Midbrain (tissue), 1 donor: ENCODE measurements at places on chromosomes 16 and 17.

GRCh38 chr16:25219070-25219737, 2.5 kb downstream of the AQP8 start:
- no peak for DNase-seq

DNA sequence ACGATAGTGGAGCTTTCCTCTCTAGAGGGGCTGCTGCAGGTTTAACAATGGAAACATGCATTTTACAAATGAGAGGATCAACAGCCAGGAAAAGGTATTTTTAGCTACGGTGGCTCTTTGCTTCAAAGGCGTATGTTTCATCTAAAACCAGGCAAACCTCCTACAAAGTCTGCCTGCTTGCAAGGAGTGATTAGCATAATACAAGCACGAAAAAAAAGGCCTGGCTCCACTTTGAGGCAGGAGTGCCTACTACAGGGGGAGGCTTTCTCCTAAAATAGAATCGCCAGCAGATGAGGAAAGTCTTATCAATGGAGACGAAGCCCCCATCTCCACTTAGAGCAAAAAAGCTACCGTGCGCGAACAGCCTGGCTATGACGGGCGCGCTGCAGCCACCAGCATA, 27.1 kb upstream of the MTSS2 start:
- DNase-seq = peak; percentile 52

GRCh38 chr16:67666559-67667452, at the start of the genes C16orf86 and ENKD1:
TSS of gene C16orf86 (plus strand) at chr16:67666814. CDS start at chr16:67666971, 157 bp downstream.
TSS of gene ENKD1 (minus strand) at chr16:67666750. CDS start at chr16:67666442, 308 bp downstream.
- peak; percentile 80 for DNase-seq

DNA sequence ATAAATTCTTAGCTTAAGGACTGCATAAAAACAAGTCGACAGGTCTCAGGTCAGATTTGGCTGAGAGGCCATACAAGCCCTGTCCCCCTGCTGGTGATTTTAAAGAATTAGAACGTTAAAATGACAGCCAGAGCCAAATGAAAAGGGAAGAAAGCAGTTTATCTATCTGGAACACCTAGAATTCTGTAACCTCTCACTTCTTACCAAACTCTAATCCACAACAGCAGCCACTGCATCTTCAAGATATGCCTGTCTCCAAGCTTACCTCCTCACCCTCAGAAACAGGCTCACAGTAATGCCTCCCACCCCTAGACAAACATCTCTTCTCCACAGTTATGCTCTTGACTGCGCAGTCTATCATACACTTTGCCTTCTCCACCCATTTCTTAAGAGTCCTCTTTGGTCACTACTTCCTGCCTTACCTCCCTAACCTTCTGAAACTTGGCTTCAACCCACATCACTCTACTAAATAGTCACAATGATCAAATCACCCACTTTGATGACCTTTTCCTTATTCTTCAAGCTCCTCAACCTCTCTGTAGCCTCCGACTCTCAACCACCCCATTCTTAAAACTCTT, 14.2 kb downstream of the ANKFY1 start:
- no peak for DNase-seq

GRCh38 chr17:81983011-81983638, 5.7 kb downstream of the ASPSCR1 start:
- DNase-seq = no peak

- DNase-seq = no peak
Observed at GRCh38 chr17:75272848-75273184, 1.8 kb upstream of the MIF4GD start.

DNA sequence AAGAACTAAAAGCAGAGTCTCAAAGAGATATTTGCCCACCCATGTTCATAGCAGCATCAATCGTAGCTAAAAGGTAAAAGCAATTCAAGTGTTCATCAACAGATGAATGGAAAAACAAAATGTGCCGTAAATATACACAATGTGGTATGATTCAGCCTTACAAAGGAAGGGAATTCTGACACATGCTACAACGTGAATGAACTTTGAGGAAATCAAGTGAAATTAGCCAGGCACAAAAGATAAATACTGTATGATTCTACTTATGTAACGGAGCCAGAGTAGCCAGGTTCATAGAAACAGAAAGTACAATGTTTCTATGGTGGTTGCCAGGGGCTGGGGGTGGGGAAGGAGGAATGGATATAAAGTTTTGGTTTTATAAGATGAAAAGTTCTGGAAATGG, 57.8 kb upstream of the IL34 start:
- no peak for DNase-seq

DNA sequence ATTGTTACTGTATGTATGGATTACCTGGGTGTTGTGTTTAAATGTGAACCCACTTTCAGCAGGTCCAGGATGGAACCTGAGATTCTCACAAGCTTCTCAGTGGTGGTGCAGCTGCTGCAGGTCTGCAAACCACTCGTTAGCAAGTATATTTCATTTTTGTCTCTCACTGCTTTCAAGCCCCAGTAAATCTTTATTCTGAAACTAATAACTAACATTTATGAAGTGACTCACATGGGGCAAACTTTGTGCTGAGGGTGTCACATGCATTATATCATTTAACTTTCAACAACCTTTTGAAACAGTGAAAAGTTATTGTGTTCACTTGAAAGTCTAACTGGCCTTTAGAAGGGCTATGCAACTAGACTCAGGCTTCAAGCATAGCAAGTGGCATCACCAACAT, 98.9 kb upstream of the DYNLRB2 start:
- DNase-seq = no peak

DNA sequence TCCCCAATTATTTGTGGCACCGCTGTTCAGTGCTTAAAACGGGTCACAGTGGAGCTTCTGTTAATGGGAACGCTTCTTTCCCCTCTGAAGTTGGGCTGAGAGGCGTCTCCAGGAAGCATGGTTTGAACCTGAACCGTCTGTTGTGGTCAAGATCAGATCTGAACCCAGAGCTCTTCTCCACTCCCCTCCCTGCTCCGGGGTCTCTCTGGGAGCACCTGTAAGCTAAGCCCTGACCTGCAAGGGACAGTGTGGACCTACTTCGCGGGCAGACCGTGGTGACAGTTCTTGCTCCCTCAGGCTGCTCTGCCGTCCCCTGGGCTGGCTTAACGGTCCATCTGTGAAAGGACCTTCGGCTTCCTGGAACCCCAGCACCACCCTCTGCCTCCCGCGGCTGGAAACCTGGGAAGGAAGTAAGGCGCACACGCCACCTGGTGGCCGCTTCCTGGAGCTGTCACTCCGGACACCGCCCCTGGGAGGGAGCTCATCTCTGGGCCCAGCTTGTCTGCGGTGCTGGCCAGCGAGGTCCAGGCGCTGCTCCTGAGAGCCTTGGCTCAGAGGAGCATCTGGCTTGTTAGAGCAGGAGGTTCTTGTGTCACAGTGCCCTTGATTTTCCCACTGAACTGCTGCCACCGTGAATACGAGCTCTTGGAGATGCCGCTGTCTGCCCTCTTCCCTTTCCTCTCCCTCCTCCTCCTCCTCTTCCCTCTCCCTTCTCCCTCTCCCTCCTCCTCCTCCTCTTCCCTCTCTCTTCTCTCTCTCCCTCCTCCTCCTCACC, 518.5 kb upstream of the EEF2KMT start:
- DNase-seq = peak; percentile 73

DNA sequence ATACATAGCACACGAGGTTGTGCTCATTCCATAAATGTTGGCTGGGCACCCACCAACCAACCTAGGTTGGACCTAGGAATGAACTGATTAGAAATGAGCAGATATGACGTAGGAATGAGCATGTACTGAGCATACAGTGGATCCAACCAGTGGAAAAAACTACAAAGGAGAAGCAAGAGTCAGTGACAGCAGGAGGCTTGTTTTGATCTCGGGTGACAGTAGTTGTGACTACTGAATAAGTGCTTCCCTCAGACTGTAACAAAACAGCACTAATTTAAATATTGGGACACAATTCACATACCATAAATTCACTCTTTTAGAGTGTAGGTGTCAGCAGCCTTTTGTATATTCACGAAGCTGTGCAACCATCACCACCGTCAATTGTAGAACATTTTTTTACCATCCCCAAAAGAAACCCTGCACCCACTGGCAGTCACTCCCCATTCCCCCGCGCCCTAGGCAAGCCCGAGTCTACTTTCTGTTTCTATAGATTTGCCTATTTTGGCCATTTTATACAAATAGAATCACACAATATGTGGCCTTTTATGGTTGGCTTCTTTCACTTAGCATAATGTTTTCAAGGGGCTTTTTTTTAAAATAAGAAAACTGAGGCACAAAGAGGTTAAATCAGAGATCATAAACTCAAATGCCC, 7.0 kb downstream of the VAC14 start:
- no peak for DNase-seq

DNA sequence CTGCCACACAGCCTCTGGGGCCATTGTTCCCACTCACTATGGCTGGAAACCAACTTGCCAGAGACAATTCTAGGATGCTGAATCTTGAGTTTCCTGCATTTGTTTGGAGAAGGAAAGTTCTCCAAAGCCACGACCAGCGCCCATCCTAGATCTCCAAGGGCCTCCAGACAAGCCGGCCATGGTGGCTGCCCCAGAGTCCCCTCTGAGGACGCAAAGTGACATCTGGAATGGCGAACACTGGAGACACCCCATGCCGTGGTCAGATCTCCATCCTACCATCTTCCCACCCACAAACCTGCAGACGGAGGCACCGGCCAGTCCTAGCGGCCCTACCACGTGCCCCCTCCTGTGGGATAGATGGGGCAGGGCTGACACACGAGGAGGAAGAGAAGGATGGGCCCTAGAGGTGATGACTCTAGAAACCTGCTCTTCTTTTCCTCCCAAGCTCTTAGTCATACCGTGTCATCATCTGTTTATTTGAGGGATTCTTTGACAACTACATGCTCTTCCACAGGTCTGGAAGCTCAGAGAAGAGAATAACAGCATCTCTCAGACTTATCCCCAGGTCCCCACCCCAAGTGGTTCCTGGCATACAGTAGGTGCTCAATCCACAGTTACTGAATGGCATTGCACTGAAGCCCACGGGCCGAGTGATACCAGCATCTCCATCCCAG, 71.3 kb downstream of the MYH11 start:
- DNase-seq = no peak

- DNase-seq = peak; percentile 14
Observed at GRCh38 chr17:44906763-44907728, 7.8 kb upstream of the EFTUD2 start.

- no peak for DNase-seq
Observed at GRCh38 chr16:23274968-23275367, 27.1 kb upstream of the SCNN1B start.

GRCh38 chr17:75755205-75755901, 9.6 kb downstream of the GALK1 start:
- DNase-seq = no peak

- no peak for DNase-seq
Observed at GRCh38 chr17:47470836-47471235, 60.1 kb upstream of the NPEPPS start.
